ENCODE measurements at places on chromosomes 12 and 14.

- no peaks in the 10 kb centered on the region for H3K36me3 ChIP-seq
- H3K27ac ChIP-seq, result no peak overlapping the region
- no peak for DNase-seq
- H3K4me3 ChIP-seq, result no peak overlapping the region
- H3K27me3 ChIP-seq, result peaks cover 26% of the 10 kb centered on the region
These were observed 152.1 kb downstream of the SLC8A3 start for GRCh38 chr14:70036665-70037064.

- DNase-seq, result peak; percentile 26
- peaks cover 10% of the 10 kb centered on the region for H3K36me3 ChIP-seq
- peaks cover 27% of the 10 kb centered on the region for H3K4me1 ChIP-seq
- H3K27me3 ChIP-seq, result peaks cover 4% of the 10 kb centered on the region
These were observed 4.5 kb downstream of the TAS2R50 start for GRCh38 chr12:10982244-10982643.

GRCh38 chr12:119665164-119665929 lies 2.6 kb upstream of the PRKAB1 start:
- peaks cover 26% of the 10 kb centered on the region for H3K4me1 ChIP-seq
- H3K4me3 ChIP-seq, result no peak overlapping the region
- no peaks in the 10 kb centered on the region for H3K27me3 ChIP-seq
- no peak overlapping the region for H3K27ac ChIP-seq
- peaks cover 15% of the 10 kb centered on the region for H3K36me3 ChIP-seq
- no peak for DNase-seq

DNA sequence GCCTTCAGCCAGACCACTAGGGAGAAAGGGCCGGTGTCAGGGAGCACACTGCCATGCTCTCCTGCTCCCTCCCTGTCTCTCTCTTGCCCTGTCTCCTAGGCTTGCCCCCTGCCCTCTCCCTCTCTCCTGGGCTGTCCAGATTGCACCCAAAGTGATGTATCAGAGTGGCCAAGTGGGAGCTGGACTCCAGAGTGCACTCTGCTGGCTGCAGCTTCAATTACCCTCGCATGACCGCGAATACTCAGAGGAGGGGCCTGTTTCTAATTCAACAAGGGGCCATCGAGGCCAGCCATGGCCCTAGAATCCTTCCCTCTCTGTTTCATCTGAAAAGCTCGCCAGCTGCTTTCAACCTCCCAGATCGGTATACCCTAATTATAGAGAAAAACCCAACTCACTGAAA lies 206.4 kb upstream of the FKBP4 start:
- DNase-seq, result no peak
- H3K4me3 ChIP-seq, result no peak overlapping the region
- no peaks in the 10 kb centered on the region for H3K4me1 ChIP-seq
- H3K27ac ChIP-seq, result no peak overlapping the region
- H3K27me3 ChIP-seq, result peaks cover 22% of the 10 kb centered on the region
- H3K36me3 ChIP-seq, result no peaks in the 10 kb centered on the region

- H3K4me1 ChIP-seq, result peaks cover 58% of the 10 kb centered on the region
- peak overlapping the region; percentile 80 for H3K27ac ChIP-seq
- H3K27me3 ChIP-seq, result no peaks in the 10 kb centered on the region
- DNase-seq, result no peak
- peaks cover 16% of the 10 kb centered on the region for H3K36me3 ChIP-seq
- H3K4me3 ChIP-seq, result peak overlapping the region; percentile 35
These were observed 19.6 kb downstream of the MLXIP start for GRCh38 chr12:122097927-122098756.

Data from activated naive CD8-positive, alpha-beta T cell treated with anti-CD3 and anti-CD28 coated beads for 36 hours (primary cell).